ENCODE measurements at places on chromosomes 3 and 15.

DNA sequence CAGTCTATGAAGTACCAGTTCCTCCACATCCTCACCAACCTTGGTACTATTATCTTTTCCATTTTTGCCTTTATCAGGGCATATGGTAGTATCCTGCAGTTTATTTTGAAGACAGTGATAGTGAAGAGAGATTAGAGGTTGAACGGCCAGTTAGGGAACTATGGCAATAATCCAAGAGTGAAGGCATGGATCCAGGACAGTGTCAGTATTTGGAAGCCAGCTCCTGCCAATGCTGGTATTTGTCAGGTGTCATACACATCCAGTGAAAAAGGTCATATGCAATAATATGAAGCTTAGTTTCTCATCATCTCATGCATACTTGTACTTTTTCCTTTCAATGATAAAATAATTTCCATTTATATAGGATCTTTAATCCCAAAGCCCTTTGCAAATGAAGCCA, 56.8 kb upstream of the KCNMB2 start:
- no peak for DNase-seq

- DNase-seq: no peak
These were observed 58.9 kb downstream of the ZNF445 start for GRCh38 chr3:44418549-44418948.

GRCh38 chr15:62026487-62027262, 33.6 kb downstream of the VPS13C start:
- DNase-seq: no peak

- no peak for DNase-seq
These were observed 55.9 kb upstream of the PHLDB2 start for GRCh38 chr3:111803123-111803593.

DNA sequence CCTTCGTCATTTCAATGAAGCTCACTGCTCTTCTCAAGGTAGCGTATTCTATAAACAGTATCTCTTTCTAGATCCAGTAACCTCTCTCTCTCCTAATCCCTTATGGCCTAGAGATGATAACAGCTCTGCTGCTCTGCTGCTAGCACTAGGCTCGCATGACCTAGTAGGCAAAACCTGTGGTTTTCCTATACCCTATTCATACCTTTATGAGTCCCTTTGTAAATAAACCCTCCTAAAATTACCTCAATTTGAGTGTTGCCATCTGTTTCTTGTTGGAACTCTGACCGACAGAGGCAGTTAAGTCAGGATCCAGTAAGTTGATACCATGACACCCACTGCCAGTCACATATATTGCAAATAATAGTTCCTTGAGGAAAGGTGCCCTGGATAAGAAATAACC, 7.3 kb downstream of the CCDC14 start:
- DNase-seq: no peak

DNA sequence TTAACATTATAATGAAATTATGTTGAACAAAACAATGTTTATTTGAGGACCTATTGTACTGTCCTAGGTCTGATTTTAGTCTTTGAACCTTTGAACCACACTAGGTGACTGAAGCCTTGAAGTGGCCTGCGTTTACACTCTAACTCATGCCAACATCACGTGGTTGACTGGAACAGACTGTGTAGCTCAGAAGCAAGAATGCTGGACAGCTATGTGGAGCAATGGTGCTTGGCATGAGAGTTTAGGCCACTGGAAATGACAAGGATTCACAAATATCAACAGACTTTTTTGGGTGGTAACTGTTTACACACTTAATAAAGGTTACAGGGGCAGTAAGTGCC, 391.5 kb downstream of the RAP2B start:
- DNase-seq: no peak

DNA sequence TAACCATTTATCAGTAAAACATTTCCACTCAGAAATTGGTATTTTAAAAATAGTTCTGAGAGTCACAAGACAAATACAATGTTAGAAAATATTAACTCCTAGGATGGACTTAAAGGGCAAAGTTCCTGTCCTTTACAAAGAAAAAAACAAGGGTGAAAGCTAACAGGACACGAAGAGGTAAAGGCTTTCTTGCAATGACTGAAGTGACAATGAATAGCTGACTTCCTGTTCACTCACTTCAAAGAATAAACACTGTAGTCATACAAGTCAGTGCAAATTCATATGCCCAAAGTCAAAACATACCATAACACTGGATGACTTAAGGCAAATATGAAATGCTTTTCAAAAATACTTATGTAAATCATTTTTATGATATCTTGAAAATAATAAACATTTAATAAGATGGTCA, 1389.8 kb upstream of the ALCAM start:
- no peak for DNase-seq

DNA sequence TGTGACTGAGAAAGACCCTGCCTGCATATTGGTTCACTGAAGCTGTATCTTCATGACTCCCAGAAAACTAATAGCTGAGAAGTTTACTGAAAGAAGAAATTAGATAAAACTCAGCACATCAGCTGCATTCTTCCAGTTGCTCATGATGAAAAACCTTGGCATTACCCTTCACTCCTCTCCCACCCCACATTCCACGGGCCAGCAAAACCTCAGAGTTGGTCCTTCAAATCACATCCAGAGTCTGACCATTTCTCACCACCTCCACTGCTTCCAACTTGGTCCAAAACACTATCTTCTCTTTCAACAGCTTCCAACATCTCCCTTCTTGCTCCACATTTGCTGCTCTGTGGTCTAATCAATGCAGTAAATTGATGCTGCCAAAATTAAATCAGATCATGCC, 97.1 kb downstream of the CD47 start:
- DNase-seq: no peak

GRCh38 chr15:99437315-99438223, 128.2 kb upstream of the MEF2A start:
- no peak for DNase-seq

All from stimulated activated CD8-positive, alpha-beta memory T cell treated with anti-CD3 and anti-CD28 coated beads, Interleukin-4, amount 100 ng/mL, for 1 hour (primary cell).